ENCODE measurements at places on chromosomes 1 and 21.

- no peak for DNase-seq
Measured at GRCh38 chr1:229318056-229318455, 24.8 kb downstream of the CCSAP start.

GRCh38 chr1:37888022-37888700, 28.8 kb upstream of the MTF1 start:
- no peak for DNase-seq

DNA sequence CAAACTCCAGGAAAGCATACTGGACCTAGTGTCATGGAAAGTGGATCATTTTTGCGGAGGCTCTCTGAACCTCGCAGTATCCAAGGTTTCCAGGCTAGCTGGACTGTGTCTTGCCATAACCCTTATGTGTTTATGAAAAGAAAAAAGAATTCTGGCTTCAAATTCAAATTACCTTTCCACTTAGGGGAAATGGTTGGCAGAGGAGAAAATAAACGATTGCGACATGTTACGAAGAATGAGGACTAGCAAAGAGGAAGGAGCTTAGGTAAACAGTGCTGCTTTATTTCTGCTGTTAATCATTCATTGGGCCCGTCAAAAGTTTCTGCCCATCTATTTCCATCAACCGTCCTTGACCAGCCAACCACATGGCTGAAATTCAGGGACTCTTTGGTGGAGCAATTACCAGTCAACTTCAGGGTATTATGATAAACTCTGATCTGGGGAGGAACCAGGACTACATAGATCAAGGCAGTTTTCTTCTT, at the start of gene C4BPA:
Gene C4BPA, plus strand, starts transcription at position 342 of the 482 bp plus-strand sequence. CDS start 8,793 bp downstream, outside the sequence.
- DNase-seq, result no peak

GRCh38 chr1:48469616-48470480, 2.2 kb downstream of the SPATA6 start:
- DNase-seq, result peak; percentile 64

- no peak for DNase-seq
Measured at GRCh38 chr1:12153181-12153785, 13.5 kb upstream of the TNFRSF1B start.

DNA sequence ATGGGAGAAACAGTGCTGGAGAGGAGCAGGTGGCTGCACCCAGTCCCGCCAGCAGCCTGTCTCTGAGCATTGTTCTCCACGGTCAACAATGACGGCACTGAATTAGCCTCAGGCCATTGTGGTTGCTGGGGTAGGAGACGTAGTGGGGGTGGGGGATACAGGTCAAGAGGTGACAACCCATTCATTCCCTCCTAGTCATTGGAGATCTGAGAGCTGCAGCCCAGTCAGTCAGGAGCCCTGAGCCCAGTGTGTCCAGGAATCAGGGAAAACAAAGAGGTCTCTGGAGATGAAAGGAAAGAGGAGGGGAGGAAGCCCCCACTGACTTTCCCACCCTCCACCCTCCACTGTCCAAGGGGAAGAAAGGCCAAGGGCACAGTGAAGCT, 15.3 kb downstream of the SMIM12 start:
- no peak for DNase-seq

GRCh38 chr1:175154629-175155472, 37.7 kb downstream of the KIAA0040 start:
- DNase-seq, result peak; percentile 83

DNA sequence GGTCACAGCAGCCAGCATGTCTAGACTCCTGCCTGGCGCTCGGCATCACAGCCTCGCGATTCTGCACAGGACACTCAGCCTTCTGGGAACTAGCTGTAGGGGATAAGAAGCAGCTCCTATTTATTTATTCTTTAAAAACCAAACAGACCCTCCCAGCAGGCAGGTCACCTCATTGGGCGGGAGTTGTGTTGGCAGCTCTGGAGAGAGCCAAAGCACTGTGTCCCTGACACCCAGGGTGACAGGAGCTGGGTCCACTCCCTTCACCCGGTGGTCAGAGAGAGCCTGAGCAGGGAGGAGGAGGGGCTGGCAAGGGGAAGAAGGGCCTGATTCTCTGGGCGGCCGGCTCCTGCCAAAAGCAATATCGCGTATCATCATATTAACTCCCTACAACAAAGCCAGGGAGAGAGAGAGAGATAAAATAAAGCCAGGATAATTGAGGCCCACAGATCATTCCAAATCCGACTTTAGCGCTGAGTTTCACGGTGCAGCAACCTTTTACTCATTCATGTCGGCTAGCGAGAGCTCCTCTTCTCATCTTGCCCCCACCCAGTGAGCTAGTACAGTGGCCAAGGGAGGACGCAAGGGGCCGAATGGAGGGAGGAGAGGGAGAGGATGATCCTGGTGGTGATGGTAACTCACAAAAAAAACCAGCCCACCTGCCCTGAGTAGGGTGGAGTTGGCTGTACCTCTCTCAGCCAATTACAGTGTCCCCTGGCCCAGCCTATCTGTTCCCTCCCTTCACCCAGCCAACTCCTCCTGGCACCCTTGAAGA, 79.8 kb upstream of the IFFO2 start:
- DNase-seq, result no peak

DNA sequence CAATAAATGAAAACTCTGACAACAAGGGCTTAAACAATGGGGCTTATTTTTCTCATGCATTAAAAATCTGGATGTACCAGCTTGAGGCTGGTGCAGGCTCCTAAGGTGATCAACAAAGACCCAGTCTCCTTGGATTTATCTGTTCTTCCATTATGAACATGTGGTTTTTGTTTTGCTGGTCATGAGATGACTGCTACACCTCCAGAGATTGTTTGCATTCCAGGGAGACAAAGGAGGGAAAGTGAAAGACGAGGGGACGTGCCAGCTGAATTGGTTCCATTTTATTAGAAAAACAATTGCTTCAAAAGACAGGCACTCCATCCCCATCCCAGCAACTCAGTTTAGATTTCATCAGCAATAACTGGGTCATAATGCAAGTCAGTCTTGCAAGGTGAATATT, 90.9 kb upstream of the KCNK1 start:
- DNase-seq, result no peak

DNA sequence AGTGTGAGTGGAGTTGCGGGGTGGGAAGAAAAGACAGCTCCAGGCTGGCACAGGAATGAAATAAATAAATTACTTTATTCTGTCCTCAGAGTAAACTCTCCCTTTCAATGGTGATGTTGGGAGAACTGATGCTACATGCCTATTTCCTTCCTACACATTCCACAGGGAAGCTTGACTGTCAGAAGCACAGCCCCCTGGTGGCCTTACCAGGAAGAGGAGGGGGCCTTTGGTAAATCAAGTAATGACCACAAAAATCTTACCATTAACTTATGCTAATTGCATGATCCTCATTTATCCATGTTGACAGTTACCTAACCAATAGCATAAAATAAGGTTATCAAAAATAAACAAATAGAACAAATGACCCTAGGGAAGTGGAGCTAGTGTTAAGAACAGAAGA, 605.0 kb upstream of the PKN2 start:
- DNase-seq, result no peak

- no peak for DNase-seq
Measured at GRCh38 chr1:227318853-227319607, 738 bp upstream of the CDC42BPA start.

DNA sequence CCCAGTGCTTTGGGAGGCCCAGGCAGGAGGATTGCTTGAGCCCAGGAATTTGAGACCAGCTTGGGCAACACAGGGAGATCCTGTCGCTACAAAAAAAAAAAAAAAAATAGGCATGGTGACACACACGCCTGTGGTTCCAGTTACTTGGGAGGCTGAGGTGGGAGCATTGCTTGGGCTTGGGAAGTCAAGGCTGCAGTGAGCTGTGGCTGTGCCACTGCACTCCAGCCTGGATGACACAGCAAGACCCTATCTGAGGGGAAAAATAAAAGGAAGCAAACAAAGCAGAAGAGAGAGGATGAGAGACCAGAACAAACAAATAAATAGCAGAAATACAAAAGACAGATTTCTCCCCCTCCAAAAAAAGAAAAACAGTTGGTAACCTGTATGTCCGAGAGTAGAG, 34.0 kb downstream of the MTF2 start:
- no peak for DNase-seq

DNA sequence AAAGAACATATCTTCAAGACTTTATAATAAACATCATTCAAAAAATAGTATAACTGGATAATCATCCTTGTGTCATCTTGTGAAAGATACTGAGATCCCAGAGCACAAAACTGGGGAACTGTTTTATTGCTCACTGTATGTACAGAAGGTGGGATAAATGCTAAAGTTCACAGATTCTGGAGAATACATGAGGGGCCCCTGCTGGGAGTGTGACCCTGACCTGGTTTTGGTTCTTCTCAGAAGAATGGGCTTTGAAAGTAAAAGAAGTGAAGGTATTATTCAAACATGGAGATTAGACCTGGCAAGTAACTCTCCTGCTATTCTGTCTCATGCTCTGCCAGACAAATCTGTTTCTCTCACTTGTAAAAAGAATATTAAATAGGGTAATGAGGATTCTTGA, 14.5 kb downstream of the WDR26 start:
- no peak for DNase-seq

DNA sequence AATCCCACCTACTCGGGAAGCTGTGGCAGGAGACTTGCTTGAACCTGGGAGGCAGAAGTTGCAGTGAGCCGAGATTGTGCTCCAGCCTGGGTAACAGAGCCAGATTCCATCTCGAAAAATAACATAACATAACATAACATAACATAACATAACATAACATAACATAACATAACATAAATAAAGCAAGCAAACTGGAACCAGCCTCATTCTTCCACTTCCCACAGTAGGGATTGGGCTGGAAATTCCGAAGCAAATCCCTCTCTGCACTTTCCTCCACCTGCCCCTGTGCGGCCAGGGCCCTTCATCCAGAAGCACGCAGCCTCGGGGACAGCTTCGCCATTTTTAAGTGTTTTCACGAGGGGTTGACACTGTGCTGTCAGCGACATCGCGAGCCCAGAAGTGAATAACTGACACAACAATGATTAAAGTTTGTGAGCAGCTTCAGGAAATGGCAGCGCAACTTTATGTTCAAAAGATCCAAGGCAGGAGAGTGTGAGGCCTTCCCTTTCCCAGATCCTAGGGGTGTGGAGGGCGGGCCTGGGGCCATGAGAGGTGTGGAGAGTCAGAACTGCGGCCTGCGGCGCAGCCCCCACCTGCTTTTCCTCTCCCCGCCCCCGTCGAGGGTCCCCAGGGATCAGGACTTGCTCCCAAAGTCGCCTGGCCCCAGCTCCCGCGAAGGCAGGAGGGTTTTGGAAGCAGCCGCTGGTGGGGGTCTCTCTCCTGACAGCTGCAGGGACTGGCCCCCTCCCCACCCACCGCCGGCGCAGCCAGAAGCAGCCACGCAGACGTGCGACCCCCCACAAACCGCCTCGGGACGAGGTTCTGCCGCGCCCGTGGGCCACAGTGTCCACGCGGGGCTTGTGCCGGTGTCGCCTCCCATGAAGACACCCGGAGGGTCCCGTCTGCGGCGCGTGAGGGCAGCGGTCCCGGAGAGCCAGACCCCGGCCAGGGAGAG, 651 bp upstream of the GABRD start:
- no peak for DNase-seq

GRCh38 chr21:38570596-38570995, 72.3 kb upstream of the ERG start:
- DNase-seq, result no peak

GRCh38 chr1:109826930-109827349, 63.2 kb upstream of the EPS8L3 start:
- no peak for DNase-seq

- peak; percentile 63 for DNase-seq
Measured at GRCh38 chr1:230149751-230150584, 82.9 kb downstream of the GALNT2 start.
